ENCODE measurements at places on chromosomes 11 and 22.

GRCh38 chr11:73498343-73498742 lies 99.6 kb downstream of the FAM168A start:
- DNase-seq = peak; percentile 91

DNA sequence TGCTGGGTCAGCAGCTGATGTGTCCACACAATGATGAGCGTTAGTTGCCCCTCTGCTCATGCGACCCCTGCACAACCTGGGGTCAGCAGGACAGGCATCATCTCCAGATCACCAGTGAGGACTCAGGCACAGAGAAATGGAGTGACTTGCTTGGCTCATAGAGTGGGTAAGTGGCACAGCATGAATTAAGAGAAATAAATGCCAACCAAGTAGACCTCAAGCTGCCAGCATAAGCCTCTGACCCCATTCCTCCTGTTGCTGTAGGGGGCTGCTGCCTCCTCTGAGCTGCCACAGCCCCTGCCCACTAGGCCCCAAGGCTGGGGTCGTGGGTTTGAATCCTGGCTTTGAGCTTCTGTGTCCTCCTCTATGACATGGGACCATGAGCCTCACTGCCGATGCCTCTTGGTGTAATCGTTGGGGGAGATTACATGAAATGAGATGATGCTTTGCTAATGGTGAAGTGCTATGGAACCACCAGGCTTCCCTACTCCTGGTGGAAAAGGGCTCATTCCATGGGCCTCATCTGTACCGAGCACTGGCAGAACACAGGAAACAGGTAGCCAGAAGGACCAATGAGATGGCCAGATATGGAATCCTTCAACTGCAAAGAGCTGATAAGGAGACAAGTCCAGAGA lies 33.6 kb downstream of the LRRC32 start:
- no peak for DNase-seq

GRCh38 chr11:60095477-60096120 lies 7.1 kb downstream of the MS4A2 start:
- no peak for DNase-seq

DNA sequence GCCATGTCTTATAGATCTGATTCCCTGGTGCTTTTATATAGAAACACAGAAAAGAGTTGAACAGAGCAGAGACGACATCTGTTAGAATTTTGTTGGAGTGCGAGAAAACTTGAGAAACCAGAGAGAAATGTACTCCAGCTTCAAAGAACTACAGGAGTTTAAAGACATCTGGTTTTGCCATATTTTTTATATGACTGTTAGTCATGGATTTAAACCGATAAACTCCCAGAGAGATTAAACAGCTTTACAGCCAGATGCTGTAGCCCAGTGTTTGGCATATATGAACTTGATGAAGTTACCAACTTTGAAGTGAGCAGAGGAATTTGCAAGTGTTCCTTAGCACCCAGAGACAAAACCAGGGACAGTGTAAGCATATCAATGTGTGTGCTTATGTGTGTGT lies 1083.1 kb downstream of the LRRC4C start:
- no peak for DNase-seq

- no peak for DNase-seq
These were observed 29.7 kb downstream of the WT1 start for GRCh38 chr11:32405592-32405991.
